Stimulated activated CD8-positive, alpha-beta memory T cell treated with anti-CD3 and anti-CD28 coated beads, Interleukin-2, amount 100 ng/mL, for 1 hour (primary cell): ENCODE measurements at places on chromosomes 6 and 20.

- no peak for DNase-seq
These were observed 18.1 kb downstream of the SLC17A9 start for GRCh38 chr20:62970307-62971210.

GRCh38 chr6:74091136-74091793, 395.3 kb downstream of the CD109 start:
- DNase-seq: no peak

GRCh38 chr6:135002974-135003703, 51.5 kb downstream of the HBS1L start:
- no peak for DNase-seq

GRCh38 chr20:57586370-57586793, 25.5 kb downstream of the PCK1 start:
- DNase-seq: no peak

DNA sequence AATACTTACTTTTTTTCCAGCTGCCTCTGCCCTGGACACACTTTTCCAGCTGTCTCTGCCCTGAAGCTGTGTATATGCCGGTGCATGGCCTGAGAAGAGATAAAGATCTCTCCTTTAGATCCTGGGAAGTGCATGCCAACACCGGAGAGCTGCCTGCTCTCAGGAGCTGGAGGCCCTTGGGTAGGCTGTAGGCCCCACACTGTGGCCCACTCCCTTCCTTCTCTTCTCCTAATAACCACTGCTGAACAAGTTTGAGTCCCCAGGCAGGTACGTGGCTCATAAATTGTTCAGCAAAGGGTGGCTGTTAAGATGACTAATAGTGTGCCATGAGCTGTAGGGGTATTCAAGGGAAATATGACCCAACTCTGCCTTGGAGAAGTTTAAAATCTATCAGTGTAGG, 102.5 kb downstream of the CD24 start:
- DNase-seq: no peak

- no peak for DNase-seq
These were observed 51.2 kb upstream of the TPD52L1 start for GRCh38 chr6:125102411-125102810.

GRCh38 chr6:158518191-158519127, 41.4 kb upstream of the TMEM181 start:
- peak; percentile 18 for DNase-seq

DNA sequence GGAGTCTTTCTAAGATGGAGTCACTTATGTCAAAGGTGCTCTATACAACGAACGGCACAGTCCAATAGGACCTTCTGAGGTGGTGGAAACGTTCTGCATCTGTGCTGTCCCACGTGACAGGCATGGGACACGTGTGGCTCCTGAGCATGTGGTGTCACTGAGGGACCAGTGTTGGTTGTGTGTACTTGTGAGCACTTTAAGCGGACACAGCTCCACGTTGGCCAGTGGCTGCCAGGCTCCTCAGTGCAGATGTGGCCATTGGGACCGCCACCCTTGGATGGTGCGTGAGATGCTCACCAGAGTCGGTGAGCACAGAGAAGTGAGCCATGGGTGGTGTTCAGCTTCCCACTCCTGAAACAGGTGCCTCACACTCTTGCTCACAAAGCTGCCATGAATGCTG, 110.0 kb downstream of the SYNDIG1 start:
- no peak for DNase-seq

GRCh38 chr20:25624500-25624939, 706 bp upstream of the NANP start:
- no peak for DNase-seq

GRCh38 chr6:137697267-137697938, 169.7 kb upstream of the TNFAIP3 start:
- DNase-seq: no peak

- DNase-seq: no peak
These were observed 1.3 kb downstream of the KCNQ2 start for GRCh38 chr20:63471002-63471716.

DNA sequence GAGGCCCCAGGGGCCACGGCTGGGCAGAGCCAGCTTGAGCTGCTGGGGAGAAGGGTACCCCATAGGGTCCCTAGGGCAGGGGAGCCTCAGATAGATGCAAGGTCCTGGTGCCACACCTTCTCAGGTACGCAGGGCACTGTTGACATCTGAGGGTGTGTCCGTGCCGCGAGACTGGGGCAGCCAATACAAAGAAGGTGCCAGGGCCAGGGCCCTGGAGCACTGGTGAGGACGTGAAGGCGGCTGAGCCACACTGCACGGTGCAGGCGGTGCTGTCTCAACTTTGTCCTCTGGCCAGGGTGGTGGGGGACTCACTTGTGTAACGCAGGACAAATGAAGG, 649 bp upstream of the LRRC73 start:
- no peak for DNase-seq

DNA sequence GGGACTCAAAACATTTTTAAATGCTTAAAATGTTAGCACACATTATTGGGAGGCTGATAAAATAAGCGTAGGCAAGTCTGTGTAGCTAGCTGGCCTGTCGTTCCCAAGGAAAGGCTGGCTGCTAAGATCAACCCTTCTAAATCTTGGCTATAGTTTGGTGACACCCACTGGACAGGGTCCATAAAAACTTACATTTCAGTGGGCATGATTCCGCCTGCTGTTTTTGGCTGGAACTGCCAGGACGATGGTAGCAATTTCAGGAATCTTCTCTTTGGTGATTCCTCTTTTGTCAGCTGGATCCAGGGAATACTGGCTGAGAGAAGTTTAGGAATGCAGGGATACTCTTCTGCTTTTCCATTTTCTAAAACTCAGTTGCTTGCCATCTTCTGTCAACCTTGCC, 162.2 kb downstream of the NKAIN2 start:
- no peak for DNase-seq

- no peak for DNase-seq
These were observed 79.0 kb upstream of the LAMA2 start for GRCh38 chr6:128803911-128804310.

DNA sequence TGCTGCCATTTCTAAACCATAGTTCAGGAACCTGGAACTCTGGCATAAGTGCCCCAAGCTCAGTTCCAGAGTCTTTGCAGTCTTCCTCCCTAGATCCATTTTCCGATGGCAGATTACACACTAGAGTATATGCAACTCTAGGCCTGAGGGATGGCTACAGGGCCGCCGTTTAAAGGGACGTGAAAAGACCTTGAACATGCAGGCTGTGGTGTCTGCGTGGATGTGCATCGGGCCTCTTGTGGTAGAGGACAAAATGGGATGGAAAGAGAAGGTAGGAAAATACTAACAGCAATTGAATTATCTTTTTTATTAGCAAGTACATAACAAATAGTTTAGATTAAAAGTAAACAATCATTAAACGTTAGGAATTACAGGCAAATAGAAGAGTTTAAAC, 588.9 kb downstream of the RFPL4B start:
- no peak for DNase-seq

GRCh38 chr6:34858681-34859080, 29.2 kb downstream of the TAF11 start:
- no peak for DNase-seq

GRCh38 chr6:27238010-27238983, 9.2 kb upstream of the PRSS16 start:
- DNase-seq: no peak

GRCh38 chr6:111447051-111447450, 36.0 kb downstream of the REV3L start:
- no peak for DNase-seq

DNA sequence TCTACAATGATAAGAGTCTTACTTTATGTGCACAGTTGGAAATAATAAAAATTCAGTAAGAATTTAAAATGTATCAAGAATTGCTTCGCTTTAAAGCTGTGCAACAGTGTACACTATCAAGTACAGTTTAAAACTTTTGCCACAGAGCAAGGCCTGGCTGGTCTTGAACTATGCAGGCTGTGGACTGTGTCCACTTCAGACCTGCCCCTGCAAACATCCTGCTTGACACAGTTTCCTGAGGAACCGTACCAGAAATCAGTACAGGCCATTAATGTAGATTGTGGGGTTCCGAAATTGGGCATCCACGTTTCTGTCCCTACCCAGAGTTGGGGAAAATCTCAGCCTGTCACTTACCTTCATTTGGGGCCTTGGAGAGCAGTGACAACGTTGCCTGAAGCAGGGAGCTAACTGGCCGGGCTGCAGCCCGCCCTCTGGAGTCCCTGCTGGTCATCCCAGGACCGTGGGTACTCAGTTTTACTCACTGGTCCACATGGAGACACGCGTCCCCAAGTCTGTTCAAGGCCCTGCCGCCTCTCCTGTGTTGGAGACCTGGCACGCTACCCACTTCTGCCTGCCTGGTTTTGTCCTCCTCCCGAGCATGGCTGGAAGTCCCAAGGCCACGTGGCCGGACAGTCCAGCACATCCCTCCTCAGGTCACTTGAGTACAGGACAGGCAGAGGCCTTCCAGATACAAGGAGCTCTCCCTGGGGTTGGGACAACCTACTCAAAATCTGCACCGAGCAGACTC, 8.4 kb downstream of the NINL start:
- no peak for DNase-seq

- DNase-seq: no peak
These were observed 23.9 kb downstream of the NT5E start for GRCh38 chr6:85473748-85474147.

GRCh38 chr6:138030872-138031271, 76.3 kb downstream of the PERP start:
- DNase-seq: no peak

- DNase-seq: no peak
These were observed 106.3 kb downstream of the SLC23A2 start for GRCh38 chr20:4894981-4895381.

DNA sequence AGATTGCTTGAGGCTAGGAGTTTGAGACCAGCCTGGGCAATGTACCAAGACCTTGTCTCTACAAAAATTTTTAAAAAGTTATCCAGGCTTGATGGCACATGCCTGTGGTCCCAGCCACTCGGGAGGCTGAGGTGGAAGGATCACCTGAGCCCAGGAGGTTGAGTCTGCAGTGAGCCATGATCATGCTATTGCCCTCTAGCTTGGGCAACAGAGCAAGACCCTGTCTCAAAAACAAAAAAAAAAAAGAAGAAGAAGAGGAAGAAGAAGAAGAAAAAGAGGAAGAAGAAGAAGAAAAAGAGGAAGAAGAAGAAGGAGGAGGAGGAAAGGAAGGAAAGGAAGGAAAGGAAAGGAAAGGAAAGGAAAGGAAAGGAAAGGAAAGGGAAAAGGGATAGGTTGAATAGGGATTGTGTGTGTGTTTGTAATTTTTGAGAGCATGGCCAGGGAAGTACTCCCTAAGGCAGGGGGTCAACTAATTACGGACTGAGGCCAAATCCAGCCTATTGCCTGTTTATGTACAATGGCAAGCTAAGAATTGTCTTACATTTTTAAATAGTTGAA, 43.0 kb upstream of the ZNF217 start:
- DNase-seq: no peak

DNA sequence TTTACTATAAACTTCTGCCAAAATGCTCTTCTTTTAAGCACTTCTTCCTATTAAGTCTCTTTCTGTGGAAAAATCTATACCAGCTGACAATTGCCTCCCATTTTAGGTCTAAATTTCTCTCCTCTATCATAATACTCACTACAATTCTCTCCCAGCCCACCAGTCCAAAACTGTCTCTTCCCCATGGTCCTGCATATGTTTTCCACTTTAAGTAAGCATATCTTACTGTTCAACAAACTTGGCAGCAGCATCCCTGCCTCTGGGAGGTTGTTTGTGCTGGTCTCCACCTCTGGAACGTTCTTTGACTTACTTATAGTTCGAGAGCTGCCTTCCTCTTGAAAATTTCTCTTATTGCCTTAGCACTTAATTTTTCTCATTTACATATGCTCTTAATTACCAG, 180.5 kb downstream of the COL12A1 start:
- no peak for DNase-seq

- no peak for DNase-seq
These were observed 152.6 kb upstream of the EXOC2 start for GRCh38 chr6:845566-845965.

DNA sequence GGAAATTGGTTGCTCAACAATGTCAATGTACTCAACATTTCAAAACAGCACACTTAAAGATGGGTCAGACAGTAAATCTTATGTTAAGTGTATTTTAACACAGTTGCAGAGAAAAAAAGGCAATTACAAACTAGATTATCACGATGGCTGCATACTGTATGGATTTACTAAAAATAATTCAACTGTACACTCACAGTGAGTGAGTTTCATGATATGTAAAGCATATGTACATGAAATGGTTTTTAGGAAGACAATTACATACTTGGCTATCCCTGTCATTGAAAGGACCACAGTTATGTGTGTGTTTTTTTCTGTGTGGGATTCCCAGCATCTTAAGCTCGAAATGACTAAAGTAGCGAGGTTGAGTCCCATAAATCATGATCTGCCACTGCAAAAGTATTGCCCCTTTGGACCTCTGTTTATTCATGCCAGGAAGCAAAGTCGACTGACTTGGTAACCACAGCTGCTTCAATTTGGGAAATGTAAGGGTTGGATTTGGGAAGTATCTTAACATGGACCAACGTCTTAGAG, 5.5 kb upstream of the SALL4 start:
- no peak for DNase-seq

GRCh38 chr20:36374995-36375394, 68.9 kb downstream of the DLGAP4 start:
- no peak for DNase-seq

- DNase-seq: no peak
These were observed 50.3 kb upstream of the OGFRL1 start for GRCh38 chr6:71238351-71238750.

DNA sequence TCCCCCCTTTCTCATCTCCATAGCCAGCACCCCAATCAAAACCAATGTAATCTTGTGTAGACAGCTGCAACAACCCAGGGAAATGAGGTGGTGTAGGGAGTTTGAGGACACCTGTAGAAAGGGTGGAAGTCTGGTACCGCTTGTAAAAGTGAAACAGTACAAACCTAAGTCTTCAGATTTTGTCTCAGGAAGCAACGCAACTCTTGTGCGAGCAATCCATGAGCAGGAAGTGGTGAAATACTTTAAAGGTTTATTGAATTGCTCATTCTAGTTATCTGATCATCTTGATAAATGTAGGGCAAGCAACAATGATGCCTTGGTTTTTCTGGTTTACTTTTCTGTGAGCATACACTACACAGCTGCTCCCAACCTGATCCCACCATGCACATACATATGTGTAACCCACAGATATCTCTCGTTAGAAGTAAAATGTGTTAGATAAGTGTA, 71.1 kb upstream of the THEMIS start:
- DNase-seq: no peak

DNA sequence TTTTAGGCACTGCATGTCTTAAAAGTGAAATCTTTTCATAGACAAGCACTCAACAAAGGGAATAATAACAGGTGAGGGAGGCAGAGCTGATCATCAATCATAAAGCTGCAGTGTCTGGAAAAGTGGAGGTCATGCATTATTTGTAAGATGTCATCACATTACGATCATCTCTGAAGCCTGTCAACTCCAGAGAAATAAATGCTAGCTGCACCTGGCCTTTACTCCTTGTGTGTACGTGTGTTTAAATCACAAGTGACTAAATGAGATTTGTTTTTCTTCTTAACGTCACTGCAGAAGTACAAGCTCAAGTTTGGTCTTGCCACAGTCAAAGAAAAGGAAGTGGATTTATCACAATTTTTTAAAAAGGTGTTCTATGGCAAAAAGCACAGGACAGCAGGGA, 275.5 kb upstream of the SGK1 start:
- no peak for DNase-seq

GRCh38 chr6:99819853-99820252, 174.2 kb downstream of the MCHR2 start:
- DNase-seq: no peak

GRCh38 chr20:4062721-4063606, 47.6 kb upstream of the RNF24 start:
- DNase-seq: no peak

- no peak for DNase-seq
These were observed 33.5 kb upstream of the BMP6 start for GRCh38 chr6:7692453-7692784.
